NCI-H1417 (cell line): ENCODE measurements at places on chromosomes 1 and 21.

- DNase-seq = no peak
These were observed 168.0 kb downstream of the CYYR1 start for GRCh38 chr21:26405071-26405470.

- DNase-seq = no peak
These were observed 53.8 kb downstream of the TRIM11 start for GRCh38 chr1:228352677-228353481.

GRCh38 chr1:190067592-190067991 lies 410.1 kb downstream of the BRINP3 start:
- DNase-seq = no peak

DNA sequence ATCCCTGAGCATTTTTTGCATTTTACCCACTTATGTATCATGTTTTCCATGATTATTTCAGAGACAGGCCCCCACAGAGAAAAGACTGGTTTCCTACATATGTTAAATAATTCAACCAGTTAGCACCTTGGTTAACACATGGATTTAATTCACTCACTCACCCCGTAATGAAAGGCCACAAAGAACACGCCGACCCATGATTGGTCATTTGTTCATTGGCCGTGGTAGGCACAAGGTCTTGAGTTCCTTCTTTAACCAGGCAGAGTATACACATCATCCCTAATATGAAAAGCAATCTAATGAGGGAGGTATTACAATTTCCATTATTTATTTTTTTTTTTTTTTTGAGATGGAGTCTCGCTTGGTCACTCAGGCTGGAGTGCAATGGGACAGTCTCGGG lies 50.6 kb downstream of the RPS6KA1 start:
- no peak for DNase-seq

- no peak for DNase-seq
These were observed 93.9 kb downstream of the PDE9A start for GRCh38 chr21:42747276-42747701.

- no peak for DNase-seq
These were observed 26.2 kb downstream of the DMAP1 start for GRCh38 chr1:44239331-44239960.

DNA sequence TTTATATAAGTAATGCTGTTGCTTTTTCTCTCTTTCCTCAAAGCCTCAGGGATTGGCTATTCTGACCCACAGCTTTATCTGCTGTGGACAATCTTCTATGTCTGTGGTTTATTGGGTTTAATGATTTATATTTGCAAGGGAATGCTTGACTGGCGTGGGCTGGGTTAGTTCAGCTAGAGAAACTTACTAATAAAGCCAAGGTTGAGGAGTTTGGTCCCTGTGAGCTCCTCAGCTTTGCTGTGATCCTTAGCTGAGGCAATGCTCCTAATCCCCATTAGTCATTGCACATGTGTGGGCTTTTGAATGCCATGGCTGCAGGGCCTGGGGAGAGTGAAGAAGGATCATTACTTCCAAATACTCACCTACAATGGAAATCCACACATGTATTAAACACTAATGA lies 179.3 kb downstream of the ZNF326 start:
- no peak for DNase-seq

DNA sequence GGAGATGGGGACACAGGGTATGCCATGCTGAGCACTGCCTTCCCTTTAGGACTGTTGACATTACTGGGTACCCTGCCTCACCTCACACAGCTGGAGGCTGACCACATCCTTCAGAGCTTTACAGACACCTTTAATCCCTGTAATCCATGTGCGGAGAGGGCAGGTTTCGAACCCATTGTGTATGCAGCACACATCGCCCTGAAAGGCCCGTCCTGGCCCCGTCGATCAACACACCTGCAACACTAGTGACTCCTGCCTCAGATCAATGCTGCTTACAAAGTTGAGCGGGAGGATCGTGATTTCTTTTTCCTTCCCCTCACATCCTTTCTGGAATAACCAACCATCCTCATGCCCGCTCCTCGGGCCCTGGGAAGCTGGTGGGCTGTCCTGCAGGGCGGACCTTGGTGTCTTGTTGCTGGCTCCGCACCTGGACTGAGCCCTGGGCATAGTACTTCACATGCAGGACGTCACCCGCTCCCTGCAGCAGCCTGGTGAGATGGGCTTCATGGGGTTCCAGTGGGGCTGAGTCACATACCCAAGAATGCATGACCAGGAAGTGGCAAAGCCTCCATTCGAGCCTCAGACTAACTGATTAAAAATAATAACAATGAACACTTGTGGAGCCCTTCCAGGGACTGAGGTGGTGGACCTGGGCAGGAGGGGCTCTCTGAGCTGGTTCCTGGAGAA lies 403.6 kb downstream of the PTPRU start:
- no peak for DNase-seq

- DNase-seq = no peak
These were observed 84.1 kb downstream of the GPR88 start for GRCh38 chr1:100622037-100622436.

DNA sequence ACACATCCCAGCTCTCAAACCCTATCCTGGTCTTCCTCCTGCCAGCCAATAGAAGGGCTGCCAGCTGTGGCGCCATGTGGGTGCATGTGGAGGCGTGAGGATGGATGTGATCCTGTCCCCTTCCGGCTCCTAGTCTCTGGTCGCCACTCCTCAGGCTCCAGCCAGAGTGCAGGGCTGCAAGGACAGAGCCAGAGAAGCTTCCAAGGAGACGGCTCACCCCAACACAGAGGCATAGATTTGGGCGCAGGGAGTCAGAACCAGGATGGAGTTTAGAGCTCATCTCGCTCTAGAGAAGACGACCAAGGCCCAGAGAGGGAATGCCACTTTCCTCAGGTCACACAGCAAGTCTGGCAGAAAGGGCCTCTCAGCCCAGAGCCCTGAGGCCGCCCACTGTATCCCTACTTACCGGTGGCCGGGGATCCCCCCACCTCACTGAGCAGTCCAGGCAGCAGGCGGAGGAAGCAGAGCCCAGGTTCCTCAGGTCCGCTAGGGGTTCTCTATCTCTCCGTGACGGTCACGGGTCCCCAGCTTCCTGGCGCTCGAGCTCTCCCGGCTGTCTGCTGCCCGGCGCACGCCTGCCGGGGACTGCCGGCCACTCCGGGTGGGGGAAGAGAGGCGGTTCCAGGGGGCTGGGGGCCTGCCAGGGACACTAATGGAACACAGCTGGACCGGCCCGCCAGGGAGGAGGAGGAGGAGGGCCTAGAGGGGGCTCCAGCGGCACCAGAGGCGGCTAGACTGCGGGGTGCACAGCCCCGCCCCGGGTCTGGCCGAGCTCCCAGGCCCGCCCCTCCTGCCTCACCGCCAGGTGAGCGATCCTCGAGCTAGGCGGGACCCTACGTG lies at the start of gene COL16A1:
Gene COL16A1 (minus strand): TSS at position 587 of the 840 bp plus-strand sequence. CDS start 1,824 bp downstream, outside the sequence.
- peak; percentile 10 for DNase-seq

- no peak for DNase-seq
These were observed 219.3 kb downstream of the PLPP3 start for GRCh38 chr1:56360021-56360420.

DNA sequence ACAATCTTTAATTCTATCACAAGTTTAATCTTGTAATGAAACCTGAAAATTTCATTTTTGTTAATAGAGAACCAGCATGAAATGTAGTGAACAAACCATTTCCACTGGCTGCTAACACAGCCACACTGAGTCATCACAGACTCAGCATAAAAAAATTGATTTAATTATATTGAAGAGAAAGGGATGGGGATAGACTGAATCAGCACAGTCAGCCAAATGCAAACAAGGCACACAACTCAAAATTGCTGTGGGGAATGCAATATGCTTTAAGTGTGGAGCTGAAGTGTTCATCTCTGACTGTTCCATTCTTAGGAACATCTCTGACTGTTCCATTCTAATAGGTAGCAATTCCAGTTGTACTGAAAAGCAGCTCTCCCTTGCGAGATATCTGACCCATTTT lies 299.8 kb downstream of the MRPL39 start:
- no peak for DNase-seq

- no peak for DNase-seq
These were observed at the start of gene TFF1 for GRCh38 chr21:42366292-42367010. Gene TFF1, minus strand, starts transcription at chr21:42366535. Its CDS starts 40 bp downstream, at chr21:42366495.

DNA sequence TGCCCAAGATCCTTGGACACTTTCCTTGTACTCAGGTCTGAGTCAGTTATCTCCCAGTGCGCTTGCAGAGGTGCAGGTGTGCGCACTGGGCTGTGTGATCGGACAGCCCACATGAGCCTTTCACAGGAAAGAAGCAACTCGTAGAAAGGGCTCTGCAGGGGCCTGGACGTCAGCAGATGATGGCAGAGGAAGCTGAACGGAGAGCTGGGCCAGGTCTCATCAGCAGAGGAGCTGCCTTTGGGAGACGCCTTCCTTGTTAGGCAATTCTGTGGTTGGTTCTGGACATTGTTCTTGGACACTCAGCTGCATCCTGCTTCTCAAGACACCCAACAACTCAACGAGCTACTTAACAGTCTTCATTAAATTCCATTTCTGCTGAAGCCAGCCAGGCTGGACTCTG lies 7.5 kb upstream of the PROK1 start:
- DNase-seq = no peak

GRCh38 chr1:89104687-89105086 lies 21.2 kb downstream of the GBP2 start:
- no peak for DNase-seq

- no peak for DNase-seq
These were observed 121.3 kb downstream of the TNNI3K start for GRCh38 chr1:74356493-74356892.

DNA sequence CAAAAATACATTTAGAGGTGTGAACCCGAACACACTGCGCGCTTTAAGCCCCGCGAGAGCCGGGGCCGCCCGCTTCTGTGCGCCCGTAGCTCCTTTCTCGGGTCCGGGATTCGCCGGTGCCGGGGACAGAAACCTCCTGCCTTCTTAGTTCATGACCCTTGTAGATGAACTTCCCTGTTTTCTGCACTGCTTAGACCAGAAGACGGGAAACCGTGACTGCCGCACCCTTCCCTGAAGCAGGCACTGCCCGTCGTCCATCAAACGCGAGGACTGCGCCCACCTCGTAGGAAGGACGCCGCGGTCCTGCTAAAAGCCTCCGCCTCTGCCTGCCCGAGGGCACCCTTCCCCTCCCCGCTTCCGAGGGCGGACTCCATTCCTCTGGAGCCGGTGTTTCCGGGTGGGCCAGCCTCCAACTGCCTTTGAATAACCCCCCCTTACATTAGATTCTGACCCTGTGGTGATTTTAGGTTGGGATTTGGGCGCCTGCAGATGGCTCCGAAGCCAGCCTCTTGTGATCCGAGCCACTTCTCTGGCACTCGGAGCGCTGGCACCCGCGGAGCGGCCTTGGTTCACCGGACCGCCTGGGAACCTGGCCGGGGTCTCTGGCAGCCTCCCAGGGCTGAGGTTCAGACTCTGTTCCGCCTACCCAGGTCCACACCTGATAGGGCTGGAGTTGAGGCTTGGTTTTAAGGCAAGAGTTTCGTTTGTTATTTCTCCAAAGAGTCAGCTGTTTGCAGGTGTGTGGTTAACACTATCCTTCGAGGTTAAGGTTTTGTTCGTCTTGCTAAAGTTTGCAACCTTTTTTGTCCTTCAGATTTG lies 1.2 kb upstream of the PTTG1IP start:
- peak; percentile 76 for DNase-seq
